ENCODE measurements at places on chromosomes 2 and 18.
A peak's percentile ranks its signal among the peaks of the same experiment; 100 is the strongest.

- no peaks in the 10 kb centered on the region for H3K27me3 ChIP-seq
- no peak for DNase-seq
- H3K27ac ChIP-seq, result no peak overlapping the region
- H3K36me3 ChIP-seq, result no peaks in the 10 kb centered on the region
Observed at GRCh38 chr18:59885579-59886163, 14.1 kb upstream of the PMAIP1 start.

DNA sequence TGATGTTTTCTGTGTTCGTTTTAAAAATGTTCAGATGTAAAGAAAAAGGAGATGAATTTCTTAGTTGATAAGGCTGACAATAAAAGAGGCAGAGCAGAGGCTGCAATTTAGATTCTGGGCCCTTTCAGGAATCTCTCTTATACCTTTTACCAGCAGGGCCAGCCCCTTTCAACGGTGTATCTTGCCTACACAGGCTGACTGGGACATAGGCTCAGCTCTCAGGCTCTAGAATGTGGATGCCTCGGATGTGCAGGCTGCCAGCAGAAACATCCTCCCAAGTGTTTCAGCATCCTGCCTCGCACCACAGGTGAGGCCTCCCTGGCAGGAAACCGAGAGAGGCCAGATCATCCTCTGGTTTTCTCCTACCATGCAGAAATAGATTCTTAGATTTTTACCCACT, 3.4 kb downstream of the C2orf80 start:
- no peaks in the 10 kb centered on the region for H3K4me1 ChIP-seq
- H3K27ac ChIP-seq, result no peak overlapping the region

GRCh38 chr2:101788995-101789970, 91.8 kb downstream of the MAP4K4 start:
- peaks cover 7% of the 10 kb centered on the region for H3K36me3 ChIP-seq
- H3K27me3 ChIP-seq, result no peaks in the 10 kb centered on the region
- peak overlapping the region; percentile 28 for H3K27ac ChIP-seq
- peaks cover 73% of the 10 kb centered on the region for H3K4me1 ChIP-seq

- H3K4me1 ChIP-seq, result no peaks in the 10 kb centered on the region
- DNase-seq, result no peak
- no peak overlapping the region for H3K4me3 ChIP-seq
- H3K27me3 ChIP-seq, result no peaks in the 10 kb centered on the region
- no peak overlapping the region for H3K27ac ChIP-seq
Observed at GRCh38 chr2:227861011-227861410, 10.4 kb upstream of the DAW1 start.

DNA sequence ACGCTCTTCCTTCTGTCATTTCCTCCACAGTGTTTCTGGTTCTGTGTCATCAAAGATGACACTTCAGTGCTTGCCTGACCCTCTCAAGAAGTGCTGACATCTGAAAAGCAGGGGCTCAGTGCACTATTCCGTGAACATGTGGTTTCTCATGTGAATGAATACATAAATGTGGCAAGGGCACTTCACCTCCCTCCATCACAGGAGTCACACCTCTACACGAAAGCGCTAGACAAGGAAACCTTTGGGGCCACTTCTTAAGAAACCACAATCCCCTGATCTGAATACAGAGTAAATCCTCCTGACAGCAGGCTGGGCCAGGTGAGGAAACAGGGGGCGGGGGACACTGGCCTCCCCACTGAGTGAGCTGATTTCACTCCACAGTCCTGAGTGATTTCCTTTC, 145.8 kb upstream of the ACAA2 start:
- H3K4me3 ChIP-seq, result no peak overlapping the region
- peaks cover 45% of the 10 kb centered on the region for H3K4me1 ChIP-seq
- peaks cover 8% of the 10 kb centered on the region for H3K27me3 ChIP-seq
- peak overlapping the region; percentile 9 for H3K27ac ChIP-seq

DNA sequence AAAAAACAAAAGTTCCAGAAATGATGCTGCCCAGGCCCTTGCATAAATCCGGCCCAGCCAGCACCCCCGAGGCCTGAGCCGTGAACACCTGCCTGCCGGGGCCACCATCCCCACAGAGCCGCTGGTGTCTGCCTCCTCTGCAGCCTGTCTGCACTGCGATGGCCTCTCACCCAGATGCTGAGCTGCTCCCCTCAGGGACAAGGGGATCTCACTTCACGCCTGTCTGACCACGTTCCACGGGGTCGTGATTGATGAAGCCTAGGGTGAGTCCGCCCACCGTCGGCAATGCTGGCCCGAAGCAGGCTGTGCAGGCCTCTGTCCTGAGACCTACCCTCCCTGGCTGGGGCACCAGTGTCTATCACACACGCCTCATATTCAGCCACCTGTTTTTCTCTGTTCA, 444.2 kb downstream of the EIPR1 start:
- peaks cover 4% of the 10 kb centered on the region for H3K27me3 ChIP-seq
- peaks cover 7% of the 10 kb centered on the region for H3K36me3 ChIP-seq
- H3K4me1 ChIP-seq, result no peaks in the 10 kb centered on the region

DNA sequence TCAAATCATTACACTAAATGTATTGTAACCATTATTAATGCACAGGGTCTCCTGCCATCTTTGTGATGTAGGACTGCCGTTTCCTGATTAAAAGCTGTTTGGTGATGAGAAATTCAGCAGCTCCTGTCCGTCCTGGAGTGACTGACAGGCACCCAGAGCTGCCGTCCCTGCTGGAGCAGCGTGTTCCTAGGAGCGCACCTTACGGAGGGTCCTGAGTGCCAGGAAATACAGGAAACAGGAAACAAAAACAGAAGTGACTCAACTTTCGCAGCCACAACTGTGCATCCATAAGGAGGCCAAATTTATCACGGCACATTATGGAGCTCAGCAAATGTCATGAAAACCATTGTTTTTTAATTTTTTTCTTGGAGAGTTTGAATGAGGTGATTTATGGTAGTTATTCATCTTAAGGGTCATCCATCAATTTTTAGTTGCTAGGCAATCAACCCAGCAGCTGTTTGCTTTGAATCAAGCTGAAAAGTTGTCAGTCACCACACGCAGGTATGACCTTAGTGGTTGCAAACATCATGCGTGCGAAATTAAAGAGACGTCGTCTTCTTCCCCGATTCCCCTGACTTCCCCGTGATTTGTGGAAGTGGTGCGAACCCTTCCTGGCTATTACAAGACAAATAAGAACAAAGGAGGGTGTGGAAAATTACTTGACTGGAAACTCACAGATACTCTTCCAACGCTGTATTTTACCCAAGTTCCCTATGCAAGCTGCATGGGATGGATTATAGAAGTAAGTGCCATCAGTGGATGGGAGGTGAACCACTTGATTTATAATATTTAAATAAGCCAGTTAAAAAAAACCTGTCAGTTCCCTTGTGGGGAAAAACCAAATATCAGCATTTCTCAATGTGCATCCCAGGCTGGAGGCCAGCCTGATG, 19.8 kb downstream of the TSHZ1 start:
- H3K27me3 ChIP-seq, result no peaks in the 10 kb centered on the region
- peaks cover 63% of the 10 kb centered on the region for H3K4me1 ChIP-seq
- H3K36me3 ChIP-seq, result peaks cover 15% of the 10 kb centered on the region
- DNase-seq, result no peak
- no peak overlapping the region for H3K27ac ChIP-seq
- H3K4me3 ChIP-seq, result no peak overlapping the region

GRCh38 chr18:23966909-23967308, 47.6 kb upstream of the TTC39C start:
- no peak overlapping the region for H3K27ac ChIP-seq
- H3K36me3 ChIP-seq, result no peaks in the 10 kb centered on the region
- H3K4me1 ChIP-seq, result peaks cover 74% of the 10 kb centered on the region

DNA sequence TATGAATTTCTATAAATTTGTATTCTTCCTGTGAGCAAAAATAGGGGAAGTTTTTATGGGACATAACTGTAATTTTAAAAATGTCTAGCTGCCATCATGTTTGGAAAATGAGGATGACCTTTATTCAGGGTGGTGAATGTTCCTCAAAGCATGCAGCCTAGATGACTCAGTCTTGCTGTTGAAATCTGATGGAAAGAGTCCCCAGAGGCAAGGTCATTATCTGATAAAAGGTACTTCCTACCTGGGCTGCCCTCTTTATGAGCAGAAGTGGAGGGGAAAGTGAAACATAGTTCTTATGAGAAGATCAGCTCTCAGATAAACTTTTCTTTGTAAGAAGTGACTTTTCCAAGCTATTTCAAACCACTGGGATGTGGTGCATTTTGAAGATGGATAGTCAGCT, 1144.7 kb upstream of the PIK3C3 start:
- no peak overlapping the region for H3K4me3 ChIP-seq
- no peak overlapping the region for H3K27ac ChIP-seq
- DNase-seq, result no peak
- H3K36me3 ChIP-seq, result no peaks in the 10 kb centered on the region

Data from naive thymus-derived CD8-positive, alpha-beta T cell (primary cell).